Activated CD4-positive, alpha-beta T cell treated with anti-CD3 and anti-CD28 coated beads, Interleukin-2, amount 50 U/mL, for 48 hours (primary cell): ENCODE measurements at places on chromosomes 5 and 9.

DNA sequence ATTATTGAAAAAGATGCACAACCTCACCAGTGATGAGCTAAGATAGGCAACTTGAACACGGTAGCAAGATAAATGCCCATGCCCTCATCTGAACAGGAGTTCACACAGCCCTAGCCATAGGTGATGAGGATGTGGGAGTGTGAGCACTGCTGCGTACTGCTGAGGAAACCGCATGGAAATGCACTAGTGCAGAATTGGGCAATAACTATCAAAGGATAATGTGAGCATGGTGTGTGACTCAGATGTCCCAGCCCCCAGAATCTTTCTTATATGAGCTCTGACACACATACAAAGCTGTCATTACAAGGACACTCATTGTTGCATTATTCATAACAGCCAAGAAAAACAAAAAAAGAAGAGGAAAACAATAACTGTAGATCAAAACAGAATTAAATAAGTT lies 521.2 kb downstream of the IRX1 start:
- DNase-seq = no peak

DNA sequence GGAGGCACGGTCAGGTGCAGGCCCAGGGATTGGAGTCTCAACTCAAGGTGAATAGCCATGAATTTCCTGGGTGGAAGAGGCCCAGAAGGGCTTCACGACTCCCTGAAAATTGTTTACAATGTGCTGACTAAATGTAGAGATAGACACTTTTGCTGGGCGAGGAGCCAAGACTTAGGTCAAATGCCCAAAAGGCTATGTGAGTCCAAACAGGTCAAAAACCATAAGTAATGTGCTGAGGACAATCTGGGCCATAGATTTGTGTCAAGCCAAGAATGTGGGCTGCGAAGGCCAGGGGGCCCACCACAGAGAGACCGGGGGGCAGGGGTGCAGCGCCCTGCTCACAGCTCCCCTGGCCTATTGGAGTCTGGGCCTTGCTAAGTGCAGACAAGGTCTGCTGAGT lies 197.8 kb downstream of the HSPA4 start:
- DNase-seq = no peak

DNA sequence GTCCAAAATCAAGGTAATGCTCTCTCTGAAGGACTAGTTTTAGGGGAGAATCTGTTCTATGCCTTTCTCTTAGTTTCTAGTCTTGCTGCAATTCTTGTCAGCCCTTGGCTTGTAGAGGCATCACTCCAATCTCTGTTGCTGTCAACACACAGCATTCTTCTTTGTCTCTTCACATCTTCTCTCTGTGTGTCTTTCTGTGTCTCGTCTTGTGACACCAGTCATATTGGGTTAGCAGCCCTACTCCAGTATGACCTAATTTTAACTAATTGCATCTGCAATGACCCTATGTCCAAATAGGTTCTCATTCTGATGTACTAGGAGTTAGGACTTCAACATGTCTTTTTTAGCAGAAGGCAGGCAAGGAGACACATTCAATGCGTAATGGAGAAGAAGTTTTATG lies 1110.6 kb downstream of the DTWD2 start:
- no peak for DNase-seq

- no peak for DNase-seq
These were observed 240.1 kb upstream of the GRAMD2B start for GRCh38 chr5:126182971-126183695.

DNA sequence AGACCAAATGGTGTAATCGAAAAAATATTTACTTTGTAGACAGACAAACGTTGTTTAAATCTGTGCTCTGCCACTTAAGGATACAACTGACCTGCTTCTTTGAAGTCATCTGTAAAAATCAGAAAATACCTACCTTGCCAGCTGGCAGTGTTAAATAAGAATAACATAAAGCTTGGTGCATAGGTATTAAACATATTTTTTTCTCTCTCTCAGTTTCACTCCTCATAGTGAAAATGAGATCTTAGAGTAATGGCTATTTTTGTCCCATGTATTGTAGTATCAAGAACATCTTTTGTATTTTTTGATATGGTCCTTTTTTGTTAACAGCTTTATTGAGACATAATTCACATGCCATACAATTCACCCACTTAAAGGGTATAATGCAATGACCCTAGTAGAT lies 17.9 kb upstream of the RANBP17 start:
- no peak for DNase-seq
